Activated T-helper 1 cell treated with anti-CD3 and anti-CD28 coated beads, Interleukin-12 subunit alpha, Interleukin-12 subunit beta, Interleukin-2, Interleukin-4 antibody, amounts not matched to agents 30 ng/mL and 10 ng/mL and 1 ng/mL, durations not matched to agents 14 hours and 24 hours and 36 hours (primary cell): ENCODE measurements at places on chromosomes 6 and 20. TPM values are rescaled to one million over a fixed set of nuclear protein-coding genes. Genes with fewer than 3 reads are reported as not detected.
A peak's percentile ranks its signal among the peaks of the same experiment; 100 is the strongest.

The BANF2 gene
- total RNA-seq: not detected in 2 replicates

The PROCR gene
- total RNA-seq: 0.75 and 0.78 TPM in 2 replicates

The SLC52A3 gene
- total RNA-seq: not detected in 2 replicates

The CCN2 gene
- not detected in 2 replicates for total RNA-seq

The NR2E1 gene
- not detected in 2 replicates for total RNA-seq

The THBS2 gene
- total RNA-seq: not detected in 2 replicates

The PRKN gene
- total RNA-seq: not detected in 2 replicates

The TMEM242 gene
- total RNA-seq: 10.1 and 12.7 TPM in 2 replicates

The DYNLT1 gene
- 103 and 105 TPM in 2 replicates for total RNA-seq

DNA sequence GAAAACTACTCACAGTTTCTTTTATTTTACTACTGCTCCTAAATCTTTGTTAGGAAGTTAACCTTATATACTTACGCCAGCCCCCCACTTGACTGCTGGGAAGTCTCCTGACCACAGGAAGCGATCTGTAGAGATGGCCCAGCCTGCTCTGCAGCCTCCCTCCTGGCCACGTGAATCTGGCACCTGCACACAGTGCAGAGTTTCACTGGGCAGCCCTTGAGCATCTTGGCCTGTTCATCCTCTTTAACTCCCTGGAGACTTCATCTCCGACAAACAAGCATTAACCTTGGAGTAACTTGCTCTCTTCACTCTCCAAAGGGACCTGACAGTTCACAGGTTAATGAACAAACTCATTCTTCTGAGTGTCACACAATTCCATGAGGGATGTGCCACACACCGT, 294.1 kb downstream of the BTBD9 start:
- no peak for DNase-seq

- no peak for DNase-seq
Observed at GRCh38 chr6:63635215-63635587, 401 bp upstream of the PHF3 start.

DNA sequence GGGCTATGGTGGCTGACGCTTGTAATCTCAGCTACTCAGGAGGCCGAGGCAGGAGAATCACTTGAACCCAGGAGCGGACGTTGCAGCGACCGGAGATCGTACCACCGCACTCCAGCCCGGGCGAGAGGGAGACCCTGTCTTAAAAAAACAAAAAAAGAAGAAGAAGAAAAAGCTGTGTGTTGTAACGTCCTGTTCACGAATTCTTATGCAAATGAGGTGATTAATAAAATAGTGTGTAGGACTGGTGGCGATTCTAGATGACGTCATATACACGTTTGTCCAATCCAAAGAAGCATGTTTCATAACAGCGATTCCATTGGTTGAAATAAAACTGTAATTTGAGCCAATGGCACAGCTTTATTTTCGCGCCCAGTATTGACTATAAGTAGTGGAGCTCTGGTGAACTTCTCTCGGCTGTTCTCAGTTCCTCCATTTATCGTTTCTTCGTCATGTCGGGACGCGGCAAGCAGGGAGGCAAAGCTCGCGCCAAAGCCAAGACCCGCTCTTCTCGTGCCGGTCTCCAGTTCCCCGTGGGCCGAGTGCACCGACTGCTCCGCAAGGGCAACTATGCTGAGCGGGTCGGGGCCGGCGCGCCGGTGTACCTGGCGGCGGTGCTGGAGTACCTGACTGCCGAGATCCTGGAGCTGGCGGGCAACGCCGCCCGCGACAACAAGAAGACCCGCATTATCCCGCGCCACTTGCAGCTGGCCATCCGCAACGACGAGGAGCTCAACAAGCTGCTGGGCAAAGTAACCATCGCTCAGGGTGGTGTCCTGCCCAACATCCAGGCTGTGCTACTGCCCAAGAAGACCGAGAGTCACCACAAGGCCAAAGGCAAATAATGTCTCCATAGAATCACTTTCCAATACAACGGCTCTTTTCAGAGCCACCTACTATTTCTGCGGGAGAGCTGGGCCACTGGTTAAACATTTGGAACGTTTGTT, 47.0 kb downstream of the OR2B2 start:
- peak; percentile 80 for DNase-seq

DNA sequence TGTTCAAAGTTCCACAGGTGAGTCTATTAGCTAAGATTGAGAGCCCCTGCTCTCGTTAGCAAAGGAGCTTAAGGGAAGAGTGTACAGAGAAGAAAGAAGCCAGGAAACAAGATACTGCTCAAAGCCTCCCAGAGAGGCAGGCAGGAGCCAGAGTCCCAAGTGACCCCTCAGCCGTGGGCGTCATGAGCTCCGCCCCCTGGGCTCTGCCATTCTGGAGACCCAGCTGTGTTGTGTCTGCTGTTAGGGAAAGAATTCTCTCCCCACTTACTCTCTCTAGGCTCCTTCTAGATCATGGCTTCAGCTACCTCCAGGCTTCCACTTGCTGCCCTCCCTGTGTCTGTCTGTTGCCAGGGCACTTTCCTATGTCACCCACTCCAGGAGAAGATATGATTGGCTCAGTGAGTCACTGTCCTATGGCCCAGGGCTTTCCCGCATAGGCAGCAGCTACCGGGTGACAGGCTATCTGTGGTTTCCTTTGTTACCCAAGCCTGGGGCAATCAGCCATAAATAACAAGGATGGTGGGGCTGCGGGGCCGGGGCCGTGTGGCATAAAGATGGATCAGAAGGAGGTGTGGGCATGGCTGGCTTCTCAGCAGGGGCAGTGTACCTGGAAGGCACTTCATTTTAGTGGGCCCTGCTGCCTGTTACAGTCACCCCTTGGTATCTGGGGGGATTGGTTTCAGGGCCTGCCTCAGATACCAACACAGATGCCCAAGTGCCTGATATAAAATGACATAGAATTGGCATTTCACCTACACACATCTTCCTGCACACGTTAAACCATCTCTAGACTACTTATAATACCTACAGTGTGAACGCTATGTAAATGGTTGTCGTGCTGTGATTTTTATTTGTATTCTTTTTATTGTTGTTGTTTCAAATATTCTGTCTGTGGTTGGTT, 118.9 kb downstream of the ARMC2 start:
- DNase-seq: no peak

- DNase-seq: peak; percentile 75
Observed at GRCh38 chr20:48760403-48760983, 67.3 kb downstream of the PREX1 start.

- no peak for DNase-seq
Observed at GRCh38 chr6:142071981-142072380, 60.7 kb upstream of the GJE1 start.

DNA sequence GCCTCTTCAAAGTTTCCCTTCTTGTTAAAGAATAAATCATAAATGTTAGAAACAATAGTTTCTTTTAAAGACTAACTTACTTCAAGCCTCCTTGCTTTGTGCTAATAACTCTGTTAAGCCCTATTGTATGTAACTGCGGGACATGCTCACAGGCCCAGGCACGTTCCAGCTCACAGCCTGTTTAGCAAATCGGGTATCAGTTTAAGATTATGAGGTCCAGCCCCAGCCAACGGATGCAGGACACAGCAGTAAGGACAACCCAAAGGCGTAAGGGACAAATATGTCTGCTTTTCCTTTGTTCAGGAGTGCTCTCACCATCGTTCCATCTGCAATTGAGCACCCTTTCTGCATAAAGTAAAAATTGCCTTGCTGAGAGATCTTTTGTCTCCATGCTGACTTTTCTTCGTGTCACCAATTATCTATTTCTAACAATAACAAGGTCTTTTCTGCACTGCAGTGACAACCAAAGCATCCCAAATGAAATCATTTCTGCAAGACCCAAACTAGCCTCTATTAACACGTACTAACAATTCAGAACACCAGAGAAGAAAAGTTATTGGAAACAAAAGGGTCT, 1.4 kb downstream of the C6orf52 start:
- no peak for DNase-seq

DNA sequence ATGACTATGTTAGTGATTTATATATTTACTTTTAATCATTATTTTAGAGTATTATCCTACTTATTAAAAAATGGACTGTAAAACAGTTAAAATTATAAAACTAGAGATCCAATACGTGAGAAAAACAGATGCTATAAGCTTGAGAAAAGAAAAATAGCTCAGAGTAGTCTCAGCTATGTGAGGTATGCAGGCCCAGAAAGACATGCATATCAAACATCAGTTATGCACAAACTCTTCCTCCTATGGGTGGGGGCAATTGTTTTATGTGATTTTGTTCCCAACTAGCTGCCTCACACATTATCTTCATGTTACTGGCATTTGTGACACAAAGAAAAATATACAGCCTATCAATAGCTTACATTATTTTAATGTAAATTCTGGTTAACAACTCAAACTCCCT, 28.8 kb downstream of the RARS2 start:
- no peak for DNase-seq

DNA sequence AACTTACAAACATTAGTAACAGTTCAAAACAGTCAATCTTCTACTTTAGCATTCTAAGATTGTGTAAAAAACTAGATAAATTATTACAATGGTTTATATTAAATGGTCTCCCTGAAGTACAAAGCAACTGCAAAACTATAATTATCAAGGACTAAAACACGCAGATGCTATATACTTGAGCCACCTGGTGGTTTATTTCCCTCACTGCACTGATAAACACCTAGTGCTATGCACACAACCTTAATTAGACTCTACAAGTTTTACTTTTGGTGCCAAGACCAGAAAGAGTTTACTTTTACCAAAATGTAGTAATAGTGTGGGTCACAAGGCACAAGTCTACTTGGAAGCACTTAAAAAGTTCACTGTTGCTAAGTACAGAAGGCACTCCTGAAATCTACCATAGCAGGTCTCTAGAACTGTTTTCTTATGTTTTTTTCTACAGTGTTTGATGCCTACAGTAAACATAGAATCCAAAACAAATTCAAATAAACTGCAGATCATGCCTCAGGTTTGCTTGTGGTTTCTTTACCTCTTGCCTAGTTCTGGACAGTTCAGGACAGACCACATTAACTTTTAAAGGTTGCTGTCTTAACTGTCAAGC, 49.2 kb downstream of the GMDS start:
- no peak for DNase-seq

DNA sequence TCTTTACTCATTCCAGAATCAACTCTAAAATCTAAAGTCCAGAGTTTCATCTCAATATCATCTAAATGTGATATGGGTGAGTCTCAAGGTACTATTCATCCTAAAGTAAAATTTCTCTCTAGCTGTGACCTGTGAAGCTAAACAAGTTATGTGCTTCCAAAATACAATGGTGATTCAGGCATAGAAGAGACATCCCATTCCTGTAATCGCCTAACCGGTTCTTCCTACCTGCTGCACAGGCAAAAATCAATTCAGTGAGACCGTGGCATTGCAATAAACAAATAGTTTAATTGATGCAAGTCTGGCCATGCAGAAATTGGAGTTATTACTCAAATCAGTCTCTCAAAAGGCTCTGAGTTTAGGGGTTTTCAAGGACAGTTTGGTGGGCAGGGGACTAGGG, 232.8 kb downstream of the UBE3D start:
- DNase-seq: no peak

- no peak for DNase-seq
Observed at GRCh38 chr20:62817975-62818591, 1.2 kb downstream of the COL9A3 start.

DNA sequence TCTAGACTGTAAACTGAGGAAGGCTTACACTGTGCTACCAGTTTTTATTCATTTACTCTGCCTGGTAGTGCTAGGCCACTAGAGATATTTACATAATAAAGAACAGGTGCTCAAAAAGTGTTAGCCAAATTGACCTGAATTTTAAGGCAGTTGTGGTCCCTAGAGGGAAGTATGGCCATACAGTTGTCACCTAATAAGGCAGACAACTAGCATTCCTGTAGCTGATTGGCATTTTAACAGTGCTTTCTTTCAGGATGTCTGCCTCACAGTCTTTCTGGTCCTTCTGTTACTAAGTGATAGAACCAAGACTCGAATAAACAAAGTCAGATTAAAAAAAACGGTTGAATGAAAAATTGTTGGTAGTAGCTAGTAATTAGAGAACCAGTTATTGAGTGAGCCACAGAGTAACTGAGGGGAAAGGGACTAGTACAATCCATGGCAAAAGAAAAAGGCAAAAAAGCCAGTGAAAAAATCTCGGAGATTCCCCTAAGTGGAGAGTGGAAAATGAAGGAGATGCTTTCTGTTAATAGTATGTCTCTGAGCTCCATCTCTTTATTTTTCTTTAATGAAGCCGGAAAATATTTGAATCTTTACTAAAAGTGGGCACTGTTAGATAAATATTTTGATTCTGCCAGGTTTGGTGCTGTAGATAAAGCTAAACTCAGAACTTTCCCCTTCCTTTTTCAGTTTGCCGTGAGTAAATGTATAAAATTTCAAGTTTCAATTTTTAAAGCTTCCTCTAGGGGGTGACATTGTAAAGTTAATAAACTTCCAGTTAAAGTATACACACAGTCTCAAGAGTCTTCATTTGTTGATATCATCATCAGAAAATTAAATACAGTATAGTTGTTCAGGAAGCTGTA, 9.1 kb downstream of the VTA1 start:
- DNase-seq: no peak

DNA sequence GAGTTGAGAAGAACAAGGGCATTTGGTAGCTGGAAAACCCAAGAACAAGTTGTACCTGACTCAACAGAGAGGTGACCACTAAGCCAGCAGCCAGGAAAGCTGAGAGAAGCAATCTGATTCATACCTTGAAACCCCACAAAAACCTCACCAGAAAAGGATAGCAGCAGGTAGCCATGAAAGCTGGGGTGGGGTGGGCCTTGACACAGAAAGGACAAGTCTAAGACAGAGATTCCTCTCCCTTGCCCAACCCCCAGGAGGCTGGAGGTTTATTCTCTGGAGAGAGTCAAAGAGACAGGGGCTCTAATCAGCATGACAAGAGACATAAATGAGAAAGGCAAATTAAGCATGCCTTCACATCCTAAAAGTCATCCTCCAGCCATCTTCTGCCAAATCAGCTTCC, 151.7 kb upstream of the DST start:
- no peak for DNase-seq

DNA sequence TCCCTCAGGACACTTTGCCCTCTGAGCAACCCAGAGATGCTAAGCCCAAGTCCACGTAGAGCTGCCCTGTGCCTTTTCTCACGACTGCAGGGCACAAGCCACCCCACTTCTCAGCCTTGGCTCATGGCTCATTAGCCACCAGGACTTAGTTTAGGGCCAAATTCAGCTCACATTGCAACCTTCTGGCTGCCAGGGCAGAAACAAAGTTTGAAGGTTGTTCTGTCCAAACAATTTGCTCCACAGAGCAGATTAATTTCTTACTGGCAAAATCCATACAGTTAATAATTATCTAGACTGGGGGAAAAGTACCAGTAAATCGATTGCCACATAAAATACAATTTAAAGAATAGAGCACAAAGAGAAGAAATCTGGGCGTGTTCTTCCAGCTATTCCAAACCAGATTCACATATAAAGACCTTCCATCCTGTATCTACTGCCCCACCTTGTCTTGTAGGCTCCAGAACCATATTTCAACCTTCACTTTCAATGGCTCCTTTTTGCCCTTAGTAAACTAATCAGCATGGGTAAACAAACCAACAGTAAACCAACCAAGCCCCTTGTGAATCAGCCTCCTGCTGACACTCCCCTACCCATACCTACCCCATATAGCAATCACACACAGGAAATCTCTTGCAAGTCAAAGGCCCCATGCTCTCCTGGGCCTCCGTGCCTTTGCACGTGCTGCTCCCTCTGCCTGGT, 101.9 kb downstream of the QRSL1 start:
- no peak for DNase-seq
